ENCODE measurements at places on chromosomes 4 and X.

DNA sequence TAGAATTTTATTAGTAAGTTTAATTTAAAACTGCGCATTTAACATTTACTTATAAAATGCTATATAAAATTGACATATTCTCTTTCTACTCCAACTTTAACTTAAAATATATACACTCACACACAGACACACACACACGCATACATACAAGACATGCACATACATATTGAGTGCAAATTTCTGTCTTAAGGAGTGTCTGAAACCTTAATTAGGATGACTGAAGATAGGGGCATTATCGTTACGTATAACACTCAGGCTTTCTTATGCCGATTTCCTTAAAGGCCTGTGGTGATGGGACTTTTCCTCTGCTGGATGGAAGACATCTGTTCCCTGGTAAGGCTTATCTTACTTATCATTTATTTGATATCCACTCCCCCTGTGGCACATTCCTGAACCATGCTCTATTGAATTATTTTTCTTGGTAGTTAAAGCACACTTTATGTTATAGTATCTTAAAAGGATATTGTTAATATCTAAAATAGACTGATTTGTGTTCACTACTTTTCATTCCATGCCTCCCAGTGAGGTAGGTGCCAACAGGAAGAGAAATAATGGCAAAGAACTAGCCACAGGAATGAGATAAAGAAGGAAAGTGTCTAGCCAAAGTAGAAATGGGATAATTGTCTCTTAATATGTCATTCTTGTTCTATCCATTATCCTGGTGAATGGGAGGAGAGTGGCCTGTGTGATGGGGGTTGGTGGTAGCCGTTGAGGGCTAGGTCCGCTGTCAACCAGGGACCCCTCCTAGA is 92.9 kb upstream of the GPRIN3 start:
- DNase-seq = no peak

GRCh38 chr4:80655662-80656061 is 320.1 kb downstream of the CFAP299 start:
- DNase-seq = no peak

GRCh38 chr4:78669453-78669852 is 106.7 kb upstream of the BMP2K start:
- no peak for DNase-seq

DNA sequence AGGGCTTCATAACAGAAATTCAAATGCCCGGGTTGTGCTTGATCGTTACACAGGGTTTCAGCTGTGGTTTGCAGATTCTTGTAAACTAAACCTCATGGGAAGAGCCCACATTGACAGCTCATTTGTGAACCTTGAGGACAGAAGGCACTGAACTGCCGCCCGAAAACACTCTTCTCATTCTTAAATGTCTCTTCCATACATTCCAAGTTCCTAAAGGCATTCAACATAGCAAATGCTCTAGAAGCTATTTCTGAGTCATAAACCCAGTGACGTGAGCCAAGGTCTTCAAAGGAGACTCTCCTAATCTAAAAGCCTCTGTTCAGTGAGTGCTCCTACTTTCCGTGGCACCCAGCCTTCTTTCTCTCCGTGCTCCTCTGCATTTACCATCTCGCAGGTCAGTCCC is 737.8 kb upstream of the FRG1 start:
- DNase-seq = no peak

GRCh38 chr4:6469898-6470501 is 2.4 kb downstream of the PPP2R2C start:
- no peak for DNase-seq

DNA sequence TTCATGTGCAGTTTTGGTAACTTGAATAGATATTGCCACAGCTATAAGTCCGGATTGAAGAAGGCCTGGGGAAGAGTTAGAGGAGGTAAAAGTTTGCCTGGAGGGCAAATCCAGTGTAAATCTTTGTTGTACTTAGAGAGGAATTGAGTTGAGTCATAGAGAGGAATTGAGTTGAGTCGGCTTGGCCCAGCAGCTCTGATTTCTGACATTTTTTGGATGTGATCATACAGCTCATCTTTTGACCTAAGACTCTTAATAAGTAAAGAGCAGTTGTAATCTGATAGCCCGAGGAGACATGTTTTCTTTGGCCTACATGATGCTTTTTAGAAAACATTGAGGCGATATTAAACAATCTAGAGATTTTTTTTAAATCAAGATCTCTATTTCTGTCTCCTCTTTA is 3.9 kb downstream of the KIT start:
- no peak for DNase-seq

All from activated T-helper 9 cell treated with anti-CD3 and anti-CD28 coated beads, Interleukin-2, amount 50 U/mL, for 16 hours (primary cell).